NCI-H82 (cell line): ENCODE measurements at places on chromosomes 6 and 20.

DNA sequence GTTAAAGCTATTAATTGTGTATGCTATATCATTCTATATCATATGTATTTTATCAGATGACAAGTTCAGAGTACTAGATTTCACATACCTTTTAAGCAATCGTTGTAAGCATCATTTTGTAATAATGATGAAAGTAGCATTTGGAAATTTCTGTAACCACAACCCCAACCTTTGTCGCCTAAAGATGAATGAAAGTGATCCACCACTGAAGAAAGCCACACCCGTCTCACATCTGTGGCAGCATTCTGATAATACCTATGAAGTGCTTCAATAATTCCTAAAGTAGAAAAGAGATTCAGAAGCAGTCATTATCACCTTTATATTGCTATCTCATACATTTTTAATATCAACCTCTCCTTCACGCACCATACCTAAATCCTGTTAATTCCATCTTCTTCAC lies 16.6 kb downstream of the ZUP1 start:
- DNase-seq = no peak

DNA sequence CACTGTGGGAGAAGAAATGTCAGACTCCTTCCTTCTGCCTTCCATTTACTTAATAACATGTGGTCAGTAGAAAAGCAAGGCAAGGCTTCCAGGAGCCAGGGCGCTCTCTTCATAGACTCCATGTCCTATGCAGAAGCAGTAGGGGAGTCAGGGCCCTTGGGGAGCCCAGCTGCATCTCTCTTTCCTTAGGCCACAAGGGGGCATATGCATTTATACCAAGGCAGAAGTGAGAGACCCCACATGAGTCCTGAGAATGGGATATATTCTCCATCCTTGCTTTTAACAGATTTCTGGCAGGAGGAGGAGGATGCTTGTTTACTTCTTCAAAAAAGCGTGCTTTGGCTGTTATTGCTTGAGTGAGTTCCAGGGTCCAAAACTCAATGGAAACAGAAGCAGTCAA lies 198.5 kb downstream of the HIVEP2 start:
- peak; percentile 63 for DNase-seq

DNA sequence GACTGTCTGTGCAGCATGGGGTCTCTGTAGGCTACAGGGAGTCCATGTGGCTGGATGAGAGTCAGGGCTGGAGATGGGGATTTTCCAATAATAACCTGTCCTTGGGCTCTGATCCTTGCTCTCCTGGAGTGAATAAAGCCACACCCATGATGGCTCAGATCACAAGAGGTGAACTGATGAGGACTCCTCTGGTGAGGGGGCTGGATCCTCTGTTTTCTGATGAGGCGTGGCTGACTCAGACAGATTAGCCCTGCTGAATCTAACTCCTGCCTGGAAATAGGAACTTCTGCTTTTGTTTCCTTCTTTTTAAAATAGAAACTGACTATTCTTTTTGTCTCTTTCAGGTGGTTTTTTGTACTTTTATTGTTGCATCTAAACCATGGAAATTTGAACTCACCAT lies 27.0 kb downstream of the CST9L start:
- no peak for DNase-seq

DNA sequence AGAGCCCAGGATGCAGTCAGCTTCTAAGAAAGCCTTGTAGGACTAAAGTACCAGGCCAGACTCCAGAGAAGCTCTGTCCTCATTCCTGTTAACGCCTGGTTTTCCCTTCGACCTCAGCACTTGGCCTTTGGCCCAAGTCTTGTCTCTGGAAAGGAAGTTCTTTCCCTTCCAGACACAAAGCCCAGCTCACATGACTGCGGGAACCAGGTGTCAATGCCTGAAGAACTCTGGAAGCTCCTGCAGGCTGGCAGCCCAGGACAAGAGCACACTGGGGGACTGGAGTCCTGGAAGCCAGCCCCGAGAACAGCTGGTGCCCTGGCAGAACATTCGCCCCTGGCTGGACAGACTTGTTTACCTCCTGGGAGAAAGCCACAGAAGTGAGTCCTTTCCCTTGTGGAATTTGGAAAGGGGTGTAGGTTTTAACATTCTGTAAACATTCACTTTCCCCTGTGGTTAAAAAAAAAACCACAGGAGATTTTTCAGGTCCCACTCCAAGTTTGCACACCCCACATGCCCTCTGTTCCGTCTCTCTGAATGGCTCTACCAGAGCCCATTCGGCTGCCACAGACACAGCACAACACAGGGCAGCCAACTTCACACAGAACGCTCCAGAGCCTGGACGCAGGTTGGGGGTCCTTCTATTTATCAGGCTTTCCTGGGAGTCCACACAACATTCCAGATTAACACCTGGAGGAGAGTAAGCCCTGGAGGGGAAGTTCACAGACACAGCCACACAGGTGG lies 18.1 kb downstream of the ACSS1 start:
- no peak for DNase-seq

GRCh38 chr6:25804804-25805203 lies 27.0 kb downstream of the SLC17A1 start:
- no peak for DNase-seq

DNA sequence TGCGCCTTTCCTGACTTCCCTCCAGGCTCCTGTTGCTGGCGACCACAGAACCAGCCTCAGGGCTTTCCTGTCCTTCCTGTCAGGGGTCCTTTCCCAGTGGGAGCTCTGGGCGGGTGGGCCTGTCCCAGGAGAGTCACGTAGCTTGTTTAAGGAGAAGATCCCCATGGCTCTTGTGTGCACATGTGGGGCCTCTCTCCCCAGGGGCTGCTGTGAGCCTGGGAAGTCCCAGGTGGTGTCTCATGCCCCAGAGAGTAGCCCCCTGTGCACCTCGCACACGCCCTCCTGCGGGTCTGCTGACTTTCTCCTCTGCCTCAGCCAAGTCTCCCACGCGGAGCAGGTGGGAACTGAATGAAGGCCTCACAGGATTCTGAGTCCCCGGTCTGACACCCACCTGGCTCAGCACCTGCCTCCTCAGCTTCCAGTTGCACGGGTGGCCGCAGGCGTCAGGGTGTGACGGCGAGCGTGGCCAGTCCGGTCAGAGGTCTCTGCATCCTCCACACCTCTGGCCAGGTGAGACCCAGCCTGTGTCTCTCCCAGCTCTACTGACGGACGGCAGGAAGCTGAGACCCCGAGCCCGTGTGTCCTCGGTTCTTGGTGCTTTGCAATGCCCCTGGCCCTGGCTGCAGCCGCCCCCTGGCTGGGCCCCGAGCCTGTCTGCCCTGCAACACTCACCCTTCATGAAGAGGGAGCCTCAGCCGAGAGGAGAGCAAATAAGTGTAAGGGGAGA lies 5.6 kb upstream of the NKAIN4 start:
- no peak for DNase-seq

DNA sequence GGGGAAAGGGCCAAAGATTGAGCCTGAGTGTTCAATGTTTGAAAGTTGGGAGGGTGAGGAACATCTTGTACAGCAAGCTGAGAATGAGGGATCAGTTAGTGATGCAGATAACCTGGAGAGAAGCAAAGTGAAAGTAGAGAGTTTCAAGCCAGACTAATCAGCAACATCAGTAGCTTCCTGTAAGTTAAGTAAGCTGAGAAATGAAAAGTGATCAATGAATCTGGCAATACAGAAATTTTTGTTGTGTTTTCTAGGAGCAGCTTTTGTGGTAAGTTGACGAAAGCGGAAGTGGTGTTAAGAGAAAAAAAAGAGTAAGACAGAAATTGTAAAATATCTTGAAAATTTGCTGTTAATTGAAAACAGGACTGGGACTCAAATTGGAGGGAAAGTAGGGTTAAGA lies 855.5 kb upstream of the MAP3K7 start:
- DNase-seq = no peak

GRCh38 chr6:322259-322930 lies 30.1 kb downstream of the DUSP22 start:
- DNase-seq = no peak

DNA sequence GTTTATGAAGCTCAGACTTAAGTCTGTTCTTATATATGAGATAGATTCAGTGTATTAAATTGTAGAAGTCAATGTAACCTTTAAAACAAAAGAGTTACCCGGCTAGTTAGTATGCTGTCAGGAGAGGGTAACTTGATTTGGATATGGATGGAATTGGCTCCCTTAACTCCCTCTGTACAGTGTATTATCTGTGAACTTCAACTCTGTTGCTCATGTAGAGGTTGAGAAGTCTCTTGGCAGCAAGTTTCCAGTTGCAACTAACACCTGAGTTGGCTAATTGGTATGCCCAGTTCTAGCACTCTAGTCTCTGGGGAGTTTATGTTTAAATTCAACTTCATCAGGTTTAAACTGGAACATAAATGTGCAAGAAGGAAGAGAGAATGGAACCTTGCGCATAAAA lies 111.0 kb downstream of the NCOA3 start:
- no peak for DNase-seq

DNA sequence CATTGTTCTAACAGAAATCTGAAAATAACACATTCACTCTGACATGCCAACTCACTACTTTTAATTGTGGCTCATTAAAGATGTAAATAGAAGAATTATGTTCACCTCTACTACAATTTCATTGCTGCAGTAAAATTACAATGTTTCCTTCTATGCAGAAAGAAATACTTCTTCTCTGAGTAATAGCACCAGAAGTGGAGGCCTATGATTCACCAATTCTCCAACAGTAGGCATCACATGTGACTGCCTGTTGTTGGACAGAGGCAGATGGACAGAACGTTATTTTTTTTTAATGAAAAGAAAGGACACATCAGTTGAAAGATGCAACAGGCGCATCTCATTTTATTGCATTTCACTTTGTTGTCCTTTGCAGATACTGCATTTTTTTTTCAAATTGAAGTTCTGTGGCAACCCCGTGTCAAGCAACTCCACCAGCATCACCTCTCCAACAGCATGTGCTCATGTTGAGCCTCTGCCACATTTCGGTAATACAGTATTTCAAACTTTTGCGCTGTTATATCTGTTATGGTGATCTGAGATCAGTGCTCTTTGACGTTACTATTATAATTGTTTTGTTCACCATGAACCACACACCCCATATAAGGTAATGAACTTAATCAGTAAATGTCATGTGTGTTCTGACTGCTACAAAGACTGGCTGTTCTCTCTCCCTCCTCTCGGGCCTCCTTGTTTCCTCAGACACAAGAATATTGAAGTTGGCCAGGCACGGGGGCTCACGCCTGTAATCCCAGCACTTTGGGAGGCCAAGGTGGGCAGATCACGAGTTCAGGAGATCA lies 121.4 kb downstream of the ATXN1 start:
- no peak for DNase-seq

- no peak for DNase-seq
Observed at GRCh38 chr6:11772109-11772825, 6.3 kb downstream of the ADTRP start.

DNA sequence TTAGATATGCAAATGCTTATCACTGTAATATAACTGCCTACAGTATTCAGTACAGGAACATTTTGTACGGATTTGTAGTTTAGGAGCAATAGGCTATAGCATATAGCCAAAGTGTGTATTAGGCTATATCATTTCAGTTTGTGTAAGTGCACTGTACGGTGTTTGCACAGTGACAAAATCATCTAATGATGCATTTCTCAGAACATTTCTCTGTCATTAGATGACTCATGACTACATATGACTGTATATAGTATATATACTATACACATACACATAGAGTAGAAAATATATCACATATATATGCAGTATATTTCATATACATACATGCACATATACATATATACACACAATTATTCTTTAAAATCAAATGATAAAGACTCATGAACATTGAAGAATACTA lies 158.4 kb downstream of the PTCHD4 start:
- no peak for DNase-seq

DNA sequence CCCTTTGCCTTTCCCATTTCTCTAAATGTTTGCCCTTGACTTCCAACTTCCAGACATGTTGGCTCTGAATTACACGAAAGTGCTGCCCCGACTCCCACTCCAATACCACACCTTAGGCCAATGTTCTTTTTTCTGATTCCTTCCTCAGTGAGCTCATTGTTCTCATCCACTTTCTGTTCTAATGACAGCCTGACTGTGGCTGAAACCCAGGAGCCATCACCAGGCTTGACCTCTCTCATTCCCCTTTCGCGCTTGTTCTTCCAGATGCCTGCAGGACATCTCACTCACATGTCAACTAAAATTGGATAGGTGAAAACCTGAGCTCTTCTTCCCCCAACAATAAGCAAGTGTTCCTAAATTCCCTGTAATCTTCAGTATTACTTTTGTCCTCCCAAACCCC lies 40.4 kb downstream of the PTPRK start:
- DNase-seq = no peak

DNA sequence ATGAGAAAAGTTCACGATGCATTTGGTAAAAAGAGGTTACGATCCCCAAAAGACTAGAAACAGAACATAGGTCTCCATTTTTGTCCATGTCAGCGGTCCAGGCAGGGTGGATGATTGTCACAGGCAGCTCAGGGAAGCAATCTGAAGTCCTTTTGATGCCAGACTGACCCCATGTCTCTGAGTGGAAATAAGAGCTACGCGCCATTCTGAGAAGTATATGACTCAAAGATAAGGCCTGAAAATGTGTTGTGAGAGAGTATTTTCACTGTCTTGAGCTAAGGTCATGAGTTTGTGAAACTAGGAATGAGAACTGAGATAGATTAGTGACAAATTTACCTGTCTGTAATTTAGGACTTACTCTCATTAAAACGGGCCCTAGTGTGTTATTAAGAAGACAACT lies 69.5 kb downstream of the LYRM4 start:
- DNase-seq = no peak

DNA sequence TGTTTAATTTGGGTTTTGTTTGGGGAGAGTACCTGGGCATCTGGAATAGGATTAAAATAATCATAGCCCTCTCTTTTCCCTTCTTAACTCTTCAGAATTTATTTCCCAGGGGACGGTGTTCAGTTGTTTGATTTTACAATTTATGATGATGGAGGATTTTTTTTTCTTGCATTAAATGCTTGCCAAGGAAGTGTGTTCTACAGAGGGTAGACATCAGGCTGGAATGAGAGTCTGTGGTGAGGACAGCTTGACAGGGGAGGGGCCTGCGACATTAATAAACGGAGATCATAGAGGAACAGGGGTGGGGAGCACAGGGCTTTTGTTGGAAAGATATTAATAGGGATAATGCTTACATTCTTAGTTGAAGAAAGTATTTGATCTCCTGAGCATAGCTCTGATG lies 297.5 kb downstream of the CLIC5 start:
- DNase-seq = no peak

GRCh38 chr20:56998438-56998837 lies 268.0 kb downstream of the BMP7 start:
- no peak for DNase-seq

- no peak for DNase-seq
Observed at GRCh38 chr6:33412140-33413009, 1.6 kb downstream of the PHF1 start.

DNA sequence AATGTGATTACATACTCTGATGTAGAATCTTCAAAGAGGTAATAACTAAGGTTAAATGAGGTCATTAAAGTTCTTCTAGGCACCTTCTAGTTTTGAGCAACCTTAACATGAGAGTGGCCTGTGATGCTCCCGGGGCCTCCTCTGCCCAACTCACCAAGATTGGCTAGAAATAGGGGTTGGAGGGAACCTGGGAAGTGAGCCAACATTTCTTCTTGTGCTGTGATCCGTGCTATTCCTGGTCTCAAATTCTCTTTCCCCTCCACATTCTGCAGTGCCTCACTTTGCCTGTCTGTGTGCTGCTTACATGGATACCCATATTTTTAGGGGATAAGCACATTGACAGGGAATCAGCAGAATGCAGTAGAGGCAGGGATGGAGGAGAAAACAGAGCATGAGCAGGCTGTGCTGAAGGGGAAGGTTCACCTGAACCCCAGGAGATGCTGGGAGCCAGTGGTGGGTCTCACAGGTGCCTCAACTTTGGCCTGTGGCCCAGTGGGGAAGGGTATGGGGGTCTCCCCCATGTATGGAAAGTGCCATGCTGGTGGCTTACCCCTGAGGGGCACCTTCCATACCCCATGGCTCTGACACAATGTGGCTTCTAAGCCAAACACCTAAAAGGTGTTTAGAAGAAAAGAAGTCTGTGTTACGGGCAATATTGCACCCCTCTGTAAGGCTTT lies 164.7 kb upstream of the CHD6 start:
- no peak for DNase-seq
